ENCODE measurements at places on chromosomes 5 and 9.

- no peaks in the 10 kb centered on the region for H3K27me3 ChIP-seq
- no peaks in the 10 kb centered on the region for H3K4me1 ChIP-seq
- no peak for DNase-seq
- H3K27ac ChIP-seq, result no peak overlapping the region
These were observed 161.6 kb upstream of the DMRTA1 start for GRCh38 chr9:22285066-22285465.

DNA sequence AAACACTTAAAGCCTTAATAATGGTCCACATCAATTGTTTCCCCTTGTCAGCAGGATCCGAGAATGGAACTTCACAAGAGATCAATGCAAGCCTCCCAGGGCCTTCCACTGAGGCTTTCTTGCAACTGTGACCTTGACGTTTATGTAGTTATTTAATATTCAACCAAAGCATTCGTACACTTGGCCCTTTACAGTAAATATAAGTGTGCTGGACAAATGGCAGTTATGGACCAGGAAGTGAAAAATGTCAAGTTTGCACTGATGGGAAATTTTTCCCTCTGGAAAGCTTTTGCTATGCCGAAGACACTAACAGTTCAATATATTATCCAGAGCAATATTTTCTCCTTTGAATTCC lies 101.8 kb downstream of the TTLL11 start:
- no peak overlapping the region for H3K27ac ChIP-seq
- H3K4me1 ChIP-seq, result no peaks in the 10 kb centered on the region
- peaks cover 7% of the 10 kb centered on the region for H3K36me3 ChIP-seq
- DNase-seq, result no peak
- H3K4me3 ChIP-seq, result no peak overlapping the region

DNA sequence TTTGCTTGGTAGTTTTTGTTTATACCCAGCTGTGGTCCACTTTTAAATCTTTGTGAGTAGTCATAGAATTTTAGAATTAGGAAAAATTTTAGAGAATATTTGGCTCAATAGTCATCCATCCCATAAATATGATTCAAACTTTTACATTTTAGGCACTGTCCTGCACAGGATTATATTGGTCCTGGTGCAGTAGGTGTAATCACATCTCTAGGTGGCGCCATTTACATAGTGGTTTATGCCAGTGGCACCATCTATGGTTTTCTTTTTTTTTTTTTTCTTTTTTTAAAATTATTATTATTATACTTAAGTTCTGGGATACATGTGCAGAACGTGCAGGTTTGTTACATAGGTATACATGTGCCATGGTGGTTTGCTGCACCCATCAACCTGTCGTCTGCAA lies 260.7 kb upstream of the KCNN2 start:
- H3K4me1 ChIP-seq, result no peaks in the 10 kb centered on the region
- H3K36me3 ChIP-seq, result no peaks in the 10 kb centered on the region
- H3K27ac ChIP-seq, result no peak overlapping the region
- no peaks in the 10 kb centered on the region for H3K27me3 ChIP-seq

DNA sequence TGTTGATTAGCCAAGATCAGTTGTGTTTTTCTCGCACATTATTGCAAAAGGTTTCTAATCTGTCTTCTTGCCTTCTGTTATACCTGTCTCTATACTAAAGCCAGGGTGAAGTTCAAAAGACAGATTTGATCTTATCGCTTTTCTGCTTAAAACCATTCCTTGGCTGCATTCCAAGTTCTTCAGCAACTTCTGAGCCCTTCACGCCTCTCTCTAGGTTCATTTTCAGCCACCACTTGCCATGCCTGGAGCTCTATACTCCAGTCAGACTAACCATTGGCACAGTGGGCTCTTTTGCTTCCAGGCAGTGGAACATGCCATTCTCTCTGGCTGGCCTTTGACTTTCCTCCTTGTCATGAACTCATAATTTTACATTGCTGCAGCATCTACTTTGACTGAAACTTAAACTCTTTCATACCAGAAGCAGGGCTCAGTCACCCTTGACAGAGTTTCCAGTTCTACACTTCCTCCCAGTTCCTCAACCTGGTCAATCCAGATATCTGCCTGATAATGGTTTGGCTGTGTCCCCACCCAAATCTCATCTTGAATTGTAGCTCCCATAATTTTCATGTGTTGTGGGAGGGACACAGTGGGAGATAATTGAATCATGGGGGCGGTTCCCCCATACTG lies 114.4 kb downstream of the SLC12A2 start:
- no peaks in the 10 kb centered on the region for H3K36me3 ChIP-seq
- H3K4me1 ChIP-seq, result peaks cover 17% of the 10 kb centered on the region
- no peak for DNase-seq

DNA sequence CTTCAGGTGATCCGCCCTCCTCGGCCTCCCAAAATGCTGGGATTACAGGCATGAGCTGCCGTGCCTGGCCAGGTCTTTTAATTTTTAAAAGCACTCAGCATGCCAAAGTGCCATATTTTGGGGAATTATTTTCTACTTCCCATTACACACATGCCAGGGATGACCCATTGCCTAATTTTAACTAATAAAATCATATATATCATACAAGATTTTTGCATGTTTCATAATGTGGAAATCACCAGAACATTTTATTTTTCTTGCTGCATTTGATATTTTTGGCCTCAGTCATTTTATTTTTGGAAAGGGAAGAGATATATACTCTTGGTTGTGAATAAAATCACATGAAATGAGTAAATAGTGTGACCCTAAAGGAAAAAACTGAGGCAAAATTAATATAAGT lies 45.3 kb upstream of the TENT2 start:
- H3K4me3 ChIP-seq, result no peak overlapping the region
- no peak overlapping the region for H3K27ac ChIP-seq
- no peaks in the 10 kb centered on the region for H3K4me1 ChIP-seq

- peaks cover 80% of the 10 kb centered on the region for H3K36me3 ChIP-seq
- H3K4me1 ChIP-seq, result no peaks in the 10 kb centered on the region
- DNase-seq, result no peak
- no peak overlapping the region for H3K4me3 ChIP-seq
- no peak overlapping the region for H3K27ac ChIP-seq
- H3K27me3 ChIP-seq, result no peaks in the 10 kb centered on the region
These were observed 17.0 kb downstream of the ERAP2 start for GRCh38 chr5:96893342-96893741.

GRCh38 chr5:115774684-115775083 lies 41.8 kb downstream of the CDO1 start:
- H3K27me3 ChIP-seq, result no peaks in the 10 kb centered on the region
- no peak overlapping the region for H3K4me3 ChIP-seq

GRCh38 chr9:106717686-106718085 lies 145.3 kb upstream of the ZNF462 start:
- H3K4me3 ChIP-seq, result no peak overlapping the region
- H3K27ac ChIP-seq, result no peak overlapping the region
- H3K36me3 ChIP-seq, result no peaks in the 10 kb centered on the region
- no peaks in the 10 kb centered on the region for H3K4me1 ChIP-seq
- no peak for DNase-seq
- no peaks in the 10 kb centered on the region for H3K27me3 ChIP-seq

GRCh38 chr5:140362875-140363630 lies 3.1 kb downstream of the SLC4A9 start:
- no peak overlapping the region for H3K27ac ChIP-seq
- peak overlapping the region; percentile 38 for H3K4me3 ChIP-seq
- DNase-seq, result peak; percentile 90
- H3K27me3 ChIP-seq, result no peaks in the 10 kb centered on the region

GRCh38 chr9:92616655-92617111 lies 53.2 kb downstream of the IPPK start:
- H3K36me3 ChIP-seq, result peaks cover 78% of the 10 kb centered on the region
- peaks cover 11% of the 10 kb centered on the region for H3K4me1 ChIP-seq
- H3K27ac ChIP-seq, result peak overlapping the region; percentile 68
- no peaks in the 10 kb centered on the region for H3K27me3 ChIP-seq

DNA sequence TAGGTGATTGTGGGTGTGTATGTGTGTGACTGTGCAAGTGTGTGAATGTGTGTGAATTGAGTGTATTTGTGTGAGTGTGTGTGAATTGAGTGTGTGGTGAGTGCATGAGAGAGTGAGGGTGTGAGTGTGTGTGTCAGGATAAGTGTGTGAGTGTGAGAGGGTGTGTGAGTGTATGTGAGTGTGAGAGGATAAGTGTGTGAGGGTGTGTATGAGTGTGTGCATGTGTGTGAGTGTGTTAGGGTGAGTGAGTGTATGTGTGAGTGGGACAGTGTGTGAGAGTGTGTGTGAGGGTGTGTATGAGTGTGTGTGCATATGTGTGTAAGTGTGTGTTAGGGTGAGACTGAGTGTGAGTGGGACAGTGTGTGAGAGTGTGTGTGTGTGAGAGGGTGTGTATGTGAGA lies 21.7 kb downstream of the GPRIN1 start:
- H3K4me3 ChIP-seq, result no peak overlapping the region
- no peaks in the 10 kb centered on the region for H3K36me3 ChIP-seq
- DNase-seq, result no peak

DNA sequence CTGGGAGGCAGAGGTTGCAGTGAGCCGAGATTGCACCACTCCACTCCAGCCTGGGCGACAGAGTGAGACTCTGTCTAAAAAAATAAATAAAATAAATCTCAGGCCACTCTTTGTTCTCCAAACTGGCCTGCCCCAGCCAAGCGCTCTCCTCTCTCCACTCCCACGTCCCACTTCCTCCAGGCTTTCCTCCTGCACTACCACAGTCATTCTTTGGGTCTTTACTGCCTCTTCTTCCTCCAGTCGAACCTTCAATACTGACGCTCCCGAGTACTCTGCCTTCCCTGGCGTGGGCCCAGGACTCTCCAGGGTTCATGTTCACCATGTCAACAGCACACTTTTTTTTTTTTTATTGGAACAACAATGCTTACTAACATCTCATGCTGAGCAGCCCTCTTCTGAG lies 23.9 kb downstream of the RNF130 start:
- H3K27me3 ChIP-seq, result no peaks in the 10 kb centered on the region
- no peak overlapping the region for H3K27ac ChIP-seq
- H3K36me3 ChIP-seq, result no peaks in the 10 kb centered on the region
- DNase-seq, result peak; percentile 77
- H3K4me1 ChIP-seq, result peaks cover 32% of the 10 kb centered on the region
- H3K4me3 ChIP-seq, result no peak overlapping the region

DNA sequence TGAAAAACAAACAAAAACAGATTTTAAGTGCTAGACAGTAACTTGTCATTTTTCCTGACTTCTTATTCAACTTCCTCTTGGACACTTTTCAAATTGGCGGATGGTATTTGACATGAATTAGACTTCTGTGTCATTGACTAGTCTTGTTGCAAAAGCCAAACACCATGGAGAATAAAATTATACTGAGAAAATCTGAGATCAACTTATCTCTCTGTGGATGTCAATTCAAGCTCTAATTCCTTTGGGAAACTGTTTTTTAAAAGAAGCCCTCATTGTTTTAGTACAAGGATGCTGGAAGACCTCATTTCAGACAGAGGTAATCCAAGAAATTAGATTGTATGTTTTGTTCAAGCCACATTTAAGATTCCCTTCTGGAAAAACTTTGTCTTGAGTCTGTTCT lies 831.0 kb downstream of the SEMA5A start:
- no peaks in the 10 kb centered on the region for H3K4me1 ChIP-seq
- DNase-seq, result no peak

DNA sequence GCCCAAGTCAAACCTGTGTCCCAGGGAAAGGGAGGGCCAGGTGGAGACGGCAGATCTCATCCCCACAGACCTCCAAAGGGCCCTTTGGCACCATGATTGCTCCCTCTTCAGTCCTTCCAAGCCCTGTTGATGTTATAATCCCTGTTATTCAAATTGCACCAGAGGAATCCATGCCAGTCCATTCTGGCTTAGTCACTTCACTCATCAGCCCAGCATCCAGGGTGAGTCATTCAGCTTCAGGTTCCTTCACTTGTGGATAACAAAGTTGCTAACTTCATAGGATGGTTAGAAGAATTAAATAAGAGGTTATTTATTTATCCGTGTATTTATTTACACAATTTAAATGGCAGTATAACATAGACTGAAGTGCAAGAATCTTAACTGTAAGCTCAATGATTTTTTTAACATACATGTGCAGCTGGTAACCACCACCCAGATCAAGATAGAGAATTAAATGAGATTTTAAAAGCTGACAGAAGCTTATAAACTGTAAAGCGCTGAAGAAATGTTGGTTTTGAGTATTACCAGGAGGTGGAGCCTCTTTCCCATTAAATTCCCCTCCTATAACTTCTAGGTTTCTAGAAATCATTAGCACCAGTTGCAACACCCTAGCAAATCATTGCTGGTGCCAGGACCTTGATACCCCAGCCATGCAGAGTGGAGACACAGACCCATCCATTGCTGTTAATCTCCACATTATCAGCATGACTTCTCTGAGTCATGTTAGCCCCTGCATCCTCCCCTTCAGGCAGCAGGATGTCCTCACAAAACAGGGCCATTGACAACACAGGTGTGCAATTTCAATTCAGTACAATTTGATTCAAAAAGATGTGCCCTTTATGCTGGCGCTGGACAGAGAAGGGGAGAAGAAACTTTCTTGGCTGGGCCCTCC lies 77.4 kb downstream of the SEC61B start:
- H3K27ac ChIP-seq, result no peak overlapping the region
- H3K4me3 ChIP-seq, result no peak overlapping the region
- DNase-seq, result no peak
- no peaks in the 10 kb centered on the region for H3K4me1 ChIP-seq

DNA sequence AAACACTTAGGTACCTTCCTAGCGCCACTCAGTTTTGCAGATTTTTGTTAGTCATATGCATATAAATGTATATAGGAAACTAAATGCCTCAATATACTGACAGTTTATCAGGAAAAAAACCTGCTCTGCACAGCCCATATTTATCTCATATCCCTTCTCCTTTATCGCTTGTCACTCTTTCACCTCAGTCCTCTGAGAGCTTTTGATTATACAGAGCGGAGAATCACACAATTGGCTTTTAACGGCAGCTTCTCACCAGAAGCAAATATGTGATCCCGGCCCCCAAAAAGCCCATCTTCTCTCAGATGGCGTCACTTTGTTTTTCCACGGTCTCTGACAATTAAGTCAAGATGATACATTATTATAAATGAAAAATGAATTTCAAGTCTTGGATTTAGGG lies 362.6 kb downstream of the DNAH5 start:
- no peaks in the 10 kb centered on the region for H3K4me1 ChIP-seq
- DNase-seq, result no peak
- no peaks in the 10 kb centered on the region for H3K36me3 ChIP-seq

DNA sequence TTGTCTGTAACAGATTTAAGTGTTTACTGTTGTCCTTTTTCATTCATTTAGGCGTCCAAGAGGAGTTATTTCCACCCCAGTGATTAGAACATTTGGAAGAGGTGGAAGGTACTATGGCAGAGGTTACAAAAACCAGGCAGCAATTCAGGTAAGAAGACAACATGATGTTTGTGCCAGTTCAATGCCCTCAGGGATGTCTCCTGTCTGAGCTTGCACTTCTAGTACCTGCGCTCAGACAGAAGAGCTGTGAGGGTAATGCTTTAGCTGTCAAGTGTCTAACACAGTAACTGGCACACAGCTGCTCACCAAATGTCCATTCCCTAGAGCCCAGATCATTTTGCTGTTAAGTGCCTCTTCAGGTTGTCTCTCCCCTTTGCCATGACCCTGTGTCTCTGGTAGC lies 14.2 kb upstream of the PHF2 start:
- DNase-seq, result no peak
- no peak overlapping the region for H3K4me3 ChIP-seq
- peaks cover 82% of the 10 kb centered on the region for H3K36me3 ChIP-seq
- H3K27ac ChIP-seq, result no peak overlapping the region

- H3K4me1 ChIP-seq, result no peaks in the 10 kb centered on the region
- H3K36me3 ChIP-seq, result no peaks in the 10 kb centered on the region
- H3K27ac ChIP-seq, result no peak overlapping the region
- DNase-seq, result no peak
These were observed 133.3 kb upstream of the PPP1R2B start for GRCh38 chr5:156716591-156717380.

GRCh38 chr5:119323601-119324000 lies 32.2 kb upstream of the TNFAIP8 start:
- no peak overlapping the region for H3K4me3 ChIP-seq
- no peaks in the 10 kb centered on the region for H3K36me3 ChIP-seq
- peaks cover 29% of the 10 kb centered on the region for H3K4me1 ChIP-seq
- no peak for DNase-seq
- no peak overlapping the region for H3K27ac ChIP-seq
